ENCODE measurements at places on chromosomes 2 and 18.

- DNase-seq: peak; percentile 75
These were observed 1.6 kb upstream of the PSTPIP2 start for GRCh38 chr18:46073474-46074331.

GRCh38 chr2:29012211-29012681 is 31.1 kb downstream of the TOGARAM2 start:
- no peak for DNase-seq

GRCh38 chr2:190932514-190932913 is 51.9 kb downstream of the GLS start:
- no peak for DNase-seq

DNA sequence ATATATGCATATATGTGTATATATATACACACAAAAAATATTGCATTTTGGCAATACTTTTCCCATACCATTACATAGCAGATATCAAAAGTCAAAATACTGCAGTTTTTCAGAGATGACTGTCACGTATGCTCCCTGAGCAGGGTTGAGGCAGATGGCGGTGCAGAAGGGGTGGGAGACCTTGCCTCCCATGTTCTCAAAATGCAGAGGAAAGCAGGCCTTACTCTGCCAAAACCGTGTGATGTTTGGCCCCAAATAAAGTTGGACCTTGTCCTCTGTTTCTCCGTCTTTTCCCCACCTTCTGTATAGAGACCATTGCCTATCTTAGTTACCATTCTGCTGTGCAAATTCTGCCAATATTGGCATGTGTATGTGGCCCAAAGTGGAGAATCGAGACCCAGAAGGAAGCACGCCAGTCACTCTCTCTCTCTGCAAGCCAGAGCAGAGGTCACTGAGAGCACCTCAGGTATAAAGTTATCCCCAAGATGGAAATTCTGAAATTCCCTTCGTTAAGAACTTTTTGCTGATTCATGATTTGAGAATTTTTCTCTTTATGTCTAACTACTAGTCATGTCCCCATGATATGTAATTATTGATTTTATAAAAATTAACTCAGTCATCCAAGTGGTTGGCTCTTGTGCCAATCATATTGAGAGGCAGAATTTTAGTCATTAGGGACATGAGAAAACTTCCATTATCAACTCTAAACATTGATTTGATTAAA is 898.8 kb downstream of the EPHA4 start:
- DNase-seq: no peak

- no peak for DNase-seq
These were observed 364.7 kb downstream of the TXNL1 start for GRCh38 chr18:56273541-56274219.

DNA sequence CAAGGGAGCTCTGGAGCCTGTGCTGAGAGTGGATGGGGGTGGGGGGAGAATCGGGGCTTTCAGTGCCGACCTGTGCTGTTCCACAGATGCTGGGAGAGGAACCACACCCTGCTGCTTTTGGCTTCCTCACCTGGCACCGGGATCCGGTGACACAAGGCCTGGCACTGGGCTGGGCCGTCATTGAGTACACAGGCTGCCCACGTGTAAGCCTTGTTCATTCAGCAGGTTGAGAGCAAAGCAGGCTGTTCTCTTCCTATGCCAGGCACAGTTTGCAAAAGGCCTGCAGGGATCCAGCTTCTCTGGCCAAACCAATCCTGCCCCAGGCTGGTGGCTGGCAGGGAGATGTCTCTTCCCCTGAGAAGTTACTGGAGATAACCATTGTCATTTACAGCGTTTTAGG is 17.1 kb downstream of the TRIB2 start:
- peak; percentile 44 for DNase-seq

DNA sequence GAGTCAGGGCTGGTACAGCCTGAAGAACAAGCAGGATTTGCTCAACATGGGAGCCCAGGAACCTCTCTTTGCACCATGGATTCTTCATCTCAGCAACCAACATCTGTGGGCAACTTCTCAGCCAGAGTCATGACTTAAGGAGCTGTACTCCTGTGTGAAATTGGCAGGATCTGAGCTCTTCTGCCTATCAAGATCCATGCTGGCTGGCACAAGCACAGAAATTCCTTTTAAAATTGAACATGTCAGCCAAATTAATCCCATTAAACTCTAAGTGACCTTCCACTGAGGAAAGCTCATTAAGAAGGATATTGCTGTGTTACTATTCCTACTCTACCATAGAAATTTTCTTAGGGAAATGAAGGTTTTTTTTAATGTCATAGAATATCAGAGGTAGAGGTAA is 110.5 kb upstream of the SCG2 start:
- DNase-seq: no peak

DNA sequence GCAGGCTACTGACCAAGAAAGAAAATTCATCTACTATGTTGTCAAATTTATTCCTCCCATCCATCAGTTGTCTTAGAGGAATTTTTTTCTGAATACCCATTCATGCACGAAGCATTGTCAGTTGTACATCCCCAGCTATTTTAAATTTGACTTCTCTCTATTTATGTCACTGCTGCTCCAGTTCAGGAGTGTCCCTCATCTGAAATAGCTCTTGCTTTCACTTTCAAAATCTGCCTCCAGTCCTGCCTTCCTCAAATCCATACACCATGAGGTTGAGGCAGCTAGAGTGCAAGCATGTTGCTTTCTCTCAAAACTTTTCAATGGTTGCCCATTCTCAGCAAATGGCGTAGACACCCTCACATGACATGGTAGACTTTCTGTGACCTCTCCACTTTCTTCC is 335.4 kb upstream of the CDH2 start:
- no peak for DNase-seq

DNA sequence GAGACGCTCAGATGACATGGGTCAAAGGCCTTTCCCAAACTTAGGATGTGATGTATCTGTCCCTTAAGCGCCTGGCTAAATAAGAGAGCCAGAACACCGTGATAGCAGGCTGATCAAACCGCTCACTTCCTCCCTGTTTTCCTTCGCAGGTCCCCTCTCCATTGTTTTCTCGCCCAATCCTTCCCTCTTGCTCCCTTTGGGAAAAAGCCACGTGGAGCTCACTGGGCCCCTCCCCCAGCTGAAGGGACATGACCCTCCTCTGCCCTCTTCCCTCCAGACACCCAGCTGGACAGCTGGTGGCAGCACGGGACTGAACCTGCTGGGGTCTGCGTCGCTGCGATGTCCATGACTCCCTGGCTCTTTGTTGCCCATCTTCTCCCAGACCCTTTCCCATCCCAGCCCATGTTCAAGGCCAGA is 201.7 kb downstream of the TNS1 start:
- no peak for DNase-seq

- DNase-seq: peak; percentile 35
These were observed 141.5 kb upstream of the FIGN start for GRCh38 chr2:163877316-163877715.

DNA sequence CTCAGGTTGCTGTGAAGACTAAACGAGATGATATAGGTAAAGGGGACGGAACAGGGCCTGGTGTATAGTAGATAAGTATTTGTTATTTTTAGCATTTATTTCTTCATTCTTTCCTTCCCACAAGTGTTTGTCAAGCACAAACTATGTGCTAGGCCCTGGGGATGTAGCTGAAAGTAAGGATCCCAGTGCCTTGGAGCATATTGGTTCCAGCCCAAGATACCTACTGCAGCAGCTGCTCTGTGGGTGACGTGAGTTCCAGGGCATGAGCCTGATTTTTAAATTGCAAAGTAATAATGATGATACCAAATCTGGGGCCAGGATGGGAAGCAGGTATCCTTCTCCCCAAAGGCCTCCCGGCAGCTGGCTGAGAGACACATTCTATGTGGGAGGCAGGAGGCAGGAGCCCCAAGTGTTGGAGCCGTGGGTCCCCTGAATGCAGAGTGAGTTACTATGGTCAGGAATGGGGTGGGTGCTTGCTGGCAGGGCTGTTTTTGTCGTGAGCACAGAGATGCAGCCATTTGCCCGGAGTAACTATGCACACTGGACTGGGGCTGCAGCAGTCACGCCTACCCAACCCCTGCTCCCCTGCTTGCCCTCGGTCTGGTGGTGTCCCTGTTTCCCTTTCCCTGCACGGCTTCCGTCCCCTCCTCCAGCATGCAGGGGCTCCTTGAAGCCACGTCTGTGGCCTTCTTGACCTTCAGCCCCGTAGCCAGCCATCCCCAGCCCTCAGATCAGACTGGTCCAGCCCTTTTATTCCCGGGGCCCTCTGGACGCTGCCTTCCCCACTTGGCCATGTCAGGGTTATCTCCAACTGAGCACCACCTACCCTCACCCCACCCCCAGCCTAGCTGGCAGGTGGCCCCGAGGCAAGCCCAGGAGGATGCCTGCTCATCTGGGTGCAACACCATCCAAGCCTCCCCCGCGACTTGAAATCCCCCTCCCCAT is 52.4 kb downstream of the INHBB start:
- DNase-seq: peak; percentile 37

DNA sequence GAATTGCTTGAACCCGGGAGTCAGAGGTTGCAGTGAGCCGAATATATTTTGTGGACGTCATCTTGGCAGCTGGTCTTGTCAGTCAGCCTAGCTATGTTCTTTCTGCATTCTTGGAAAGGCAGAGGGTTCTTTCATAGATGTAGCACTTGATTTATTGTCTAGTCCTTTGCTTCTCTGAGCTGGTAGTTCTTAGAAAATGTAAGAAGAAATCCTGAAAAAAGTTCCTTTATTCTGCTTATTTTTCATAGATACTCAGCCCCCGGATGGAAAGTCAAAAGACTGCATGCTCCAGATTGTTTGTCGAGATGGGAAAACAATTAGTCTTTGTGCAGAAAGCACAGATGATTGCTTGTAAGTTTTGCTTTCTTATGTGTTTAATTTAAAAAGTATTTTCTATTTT is 21.3 kb downstream of the PLEKHB2 start:
- no peak for DNase-seq

- DNase-seq: no peak
These were observed 514.4 kb upstream of the HS6ST1 start for GRCh38 chr2:128832946-128833663.

DNA sequence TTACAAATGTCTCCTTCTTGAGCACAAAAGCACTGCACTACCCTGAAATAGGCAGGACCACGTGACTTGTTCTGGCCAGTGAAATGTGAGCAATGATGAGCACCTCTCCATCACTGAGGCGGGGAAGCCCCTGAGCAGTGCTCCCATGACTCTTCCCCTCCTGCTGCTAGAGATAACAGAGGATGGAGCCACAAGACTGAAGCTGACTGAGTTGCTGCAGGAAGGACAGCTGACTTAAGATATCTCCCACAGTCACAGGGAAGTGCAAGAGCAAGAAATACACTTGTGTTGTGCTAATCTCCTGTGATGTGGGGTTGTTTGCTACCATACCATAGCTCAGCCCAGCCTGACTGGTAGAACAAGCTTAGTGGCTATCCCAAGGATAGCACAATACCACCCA is 38.7 kb downstream of the STK39 start:
- DNase-seq: peak; percentile 63

- DNase-seq: no peak
These were observed 10.1 kb upstream of the ONECUT2 start for GRCh38 chr18:57425096-57425495.

- peak; percentile 99 for DNase-seq
These were observed 9.9 kb upstream of the IL1A start for GRCh38 chr2:112794131-112794733.

DNA sequence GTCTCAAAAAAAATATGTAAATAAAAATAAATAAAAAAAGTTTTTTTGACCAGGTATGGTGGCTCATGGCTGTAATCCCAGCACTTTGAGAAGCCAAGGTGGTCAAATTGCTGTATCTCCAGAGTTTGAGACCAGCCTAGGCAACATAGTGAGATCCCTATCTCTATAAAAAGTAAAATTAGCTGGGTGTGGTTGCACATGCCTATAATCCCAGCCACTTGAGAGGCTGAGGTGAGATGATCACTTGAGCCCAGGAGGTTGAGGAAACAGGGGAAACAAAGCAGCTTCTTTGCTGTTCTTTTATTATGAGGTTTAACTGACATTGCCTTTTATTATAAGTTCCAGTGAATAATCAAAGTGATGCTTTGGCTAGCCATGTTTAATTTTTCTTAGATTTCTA is 25.0 kb downstream of the ACTR2 start:
- no peak for DNase-seq

- peak; percentile 87 for DNase-seq
These were observed 601.1 kb downstream of the ARHGAP15 start for GRCh38 chr2:143730155-143730952.

All from epithelial cell of esophagus (primary cell).